Tibial artery (tissue), 4 donors: ENCODE measurements at places on chromosomes 3 and 15.

DNA sequence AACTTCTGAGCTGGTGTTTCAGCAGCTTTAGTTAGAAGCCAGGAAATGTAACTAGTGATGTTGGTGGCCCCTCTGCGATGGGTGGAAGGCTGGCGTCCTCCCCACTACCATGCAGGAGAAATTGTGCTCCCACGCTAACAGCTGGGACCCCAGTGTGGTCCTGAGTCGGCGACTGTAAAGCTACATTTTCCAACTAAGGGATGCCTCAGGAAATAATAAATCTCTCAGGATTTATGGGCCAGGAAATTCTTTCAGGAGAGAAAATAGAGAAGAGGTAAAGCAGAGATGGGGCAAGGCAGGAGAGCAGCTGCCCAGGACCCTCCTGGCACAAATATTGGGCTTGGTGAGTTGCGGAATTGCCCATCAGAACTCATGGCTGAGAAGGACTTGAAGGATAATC, 186.9 kb downstream of the OPA1 start:
- DNase-seq: no peak

DNA sequence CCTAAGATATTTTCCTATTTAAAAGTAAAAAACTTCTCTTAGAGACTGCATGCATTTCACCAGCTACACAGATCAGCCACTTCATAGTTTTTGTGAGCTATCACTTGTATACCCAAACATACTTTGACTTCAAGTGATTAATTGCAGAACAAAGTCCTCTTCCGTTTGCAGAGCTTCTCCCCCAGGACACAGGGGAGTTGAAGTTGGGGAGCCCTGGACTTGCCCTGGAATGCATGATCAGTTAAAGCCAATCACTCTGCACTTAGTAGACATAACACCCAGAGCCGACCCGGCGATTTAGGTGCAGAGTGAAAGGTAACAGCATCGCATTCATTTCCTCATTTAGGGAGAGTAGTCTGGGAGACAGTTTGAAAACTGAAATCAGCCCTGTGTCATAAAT, 70.1 kb downstream of the GREM1 start:
- DNase-seq: no peak

DNA sequence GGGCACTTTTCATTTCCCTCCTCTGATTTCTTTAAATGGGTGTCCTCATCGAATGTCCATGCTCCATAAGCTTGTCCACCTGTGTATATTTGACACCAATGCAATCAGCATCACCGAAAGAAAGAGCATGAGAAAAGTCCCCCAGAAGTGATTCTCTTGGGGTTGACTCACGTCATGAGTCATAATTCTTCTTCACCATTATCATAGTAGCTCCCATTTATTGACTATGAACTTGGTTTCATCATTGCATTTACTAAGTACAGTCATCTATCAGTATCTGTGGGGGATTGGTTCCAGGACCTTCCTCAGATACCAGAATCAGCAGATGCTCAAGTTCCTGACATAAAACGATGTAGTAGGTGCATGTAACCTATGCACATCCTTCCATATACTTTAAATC, 372.5 kb upstream of the CFAP20DC start:
- no peak for DNase-seq

GRCh38 chr3:42725454-42725853, 22.9 kb upstream of the HHATL start:
- DNase-seq: no peak

GRCh38 chr15:42201801-42202200, 6.3 kb downstream of the VPS39 start:
- DNase-seq: no peak

DNA sequence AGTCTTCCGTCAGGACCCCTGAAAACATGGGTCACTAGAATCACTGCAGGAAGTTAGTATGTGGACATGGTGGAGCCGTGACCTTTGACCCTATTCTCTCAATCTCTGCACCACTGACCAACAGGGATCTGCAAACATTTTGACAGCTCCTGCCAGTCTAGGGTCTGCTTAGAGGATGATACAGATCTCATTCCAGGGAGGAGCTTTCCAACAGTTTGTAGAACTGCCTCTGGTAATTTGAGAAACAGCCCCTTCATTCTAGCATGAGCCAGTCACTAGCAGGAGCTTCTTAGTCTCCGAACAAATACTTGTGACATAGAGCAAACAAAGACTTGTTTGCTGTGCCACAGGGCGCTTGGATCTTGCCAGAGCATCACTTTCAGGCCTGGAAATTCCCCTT, 270.3 kb upstream of the CFAP20DC start:
- DNase-seq: no peak

GRCh38 chr15:86744198-86744780, 664.6 kb downstream of the AGBL1 start:
- DNase-seq: no peak

- DNase-seq: no peak
Measured at GRCh38 chr3:127426444-127427153, 138.8 kb upstream of the PRR20G start.

- no peak for DNase-seq
Measured at GRCh38 chr3:71011565-71012287, 571.8 kb downstream of the FOXP1 start.

GRCh38 chr3:37467761-37468160, 293.4 kb upstream of the LRRFIP2 start:
- DNase-seq: no peak

- no peak for DNase-seq
Measured at GRCh38 chr3:179840985-179841384, 188.1 kb downstream of the USP13 start.

GRCh38 chr3:185332026-185332735, 30.8 kb upstream of the MAP3K13 start:
- no peak for DNase-seq

- no peak for DNase-seq
Measured at GRCh38 chr3:124217542-124217941, 225.6 kb upstream of the ROPN1 start.

GRCh38 chr15:40081691-40082194, 26.9 kb downstream of the BMF start:
- peak; percentile 76 for DNase-seq

DNA sequence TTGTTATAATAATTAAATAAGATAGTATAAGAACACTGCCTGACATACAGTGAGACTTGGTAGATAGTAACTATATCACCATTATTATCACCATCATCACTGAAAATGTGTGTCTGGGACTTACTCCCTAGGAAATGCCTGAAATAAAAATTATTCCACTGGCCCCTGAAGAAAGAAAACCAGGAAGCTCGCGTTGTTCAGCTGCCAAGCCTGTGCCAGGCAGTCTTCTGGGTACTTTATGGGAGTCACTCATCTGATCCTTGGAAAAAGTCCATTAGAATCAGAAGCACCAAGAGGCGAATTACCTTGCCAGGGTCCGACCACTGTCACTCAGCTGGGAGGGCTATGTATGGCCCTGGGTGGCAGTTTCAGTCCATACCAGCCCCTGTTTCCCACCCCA, 220.3 kb upstream of the TPM1 start:
- no peak for DNase-seq

- peak; percentile 82 for DNase-seq
Measured at GRCh38 chr3:194985031-194985578, 285.9 kb downstream of the XXYLT1 start.

DNA sequence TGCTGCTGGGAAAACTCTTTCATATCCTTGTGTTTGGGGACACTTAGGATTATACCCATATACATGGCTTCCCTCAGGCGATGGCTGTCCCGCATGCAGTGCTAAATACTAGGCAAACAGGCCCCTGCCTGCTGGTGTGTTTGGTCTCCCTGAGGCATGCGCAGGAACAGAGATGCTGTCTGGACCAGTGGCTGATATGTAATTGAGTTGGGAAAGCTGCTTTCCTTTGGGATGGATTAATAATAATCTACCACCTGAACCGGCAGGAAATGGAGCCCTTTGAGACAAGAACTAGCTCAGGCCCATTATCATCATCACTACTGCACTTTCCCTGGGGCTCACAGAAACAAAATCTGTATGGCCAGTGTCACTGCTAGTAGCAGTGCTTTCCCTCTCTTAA, 18.0 kb downstream of the ZDHHC3 start:
- no peak for DNase-seq

DNA sequence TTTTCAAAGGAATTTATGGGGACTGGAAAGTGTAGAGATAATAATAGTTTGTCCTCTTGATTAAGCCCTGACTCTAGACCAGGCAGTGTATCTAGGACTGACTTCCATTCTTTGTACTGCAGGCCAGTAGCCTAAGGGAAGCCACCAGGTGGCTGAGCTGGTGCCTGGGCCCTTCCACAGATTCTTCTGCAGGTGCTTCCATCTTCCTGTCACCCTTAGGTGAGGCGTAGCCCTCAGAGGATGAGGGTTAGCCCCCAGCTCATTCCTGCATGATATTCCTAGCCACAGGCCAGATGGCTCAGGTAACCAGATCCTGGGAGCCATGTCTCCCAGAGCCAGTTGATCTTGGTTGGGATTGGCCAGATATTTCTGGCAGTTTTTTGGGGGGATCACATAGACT, 169.0 kb upstream of the IL12A start:
- no peak for DNase-seq

- no peak for DNase-seq
Measured at GRCh38 chr15:68794863-68795262, 25.8 kb downstream of the ANP32A start.

GRCh38 chr15:92645051-92645631, 10.4 kb downstream of the FAM174B start:
- DNase-seq: no peak

- DNase-seq: no peak
Measured at GRCh38 chr3:61186030-61186429, 65.2 kb downstream of the FHIT start.

- no peak for DNase-seq
Measured at GRCh38 chr15:78225783-78226541, 8.4 kb downstream of the ACSBG1 start.

DNA sequence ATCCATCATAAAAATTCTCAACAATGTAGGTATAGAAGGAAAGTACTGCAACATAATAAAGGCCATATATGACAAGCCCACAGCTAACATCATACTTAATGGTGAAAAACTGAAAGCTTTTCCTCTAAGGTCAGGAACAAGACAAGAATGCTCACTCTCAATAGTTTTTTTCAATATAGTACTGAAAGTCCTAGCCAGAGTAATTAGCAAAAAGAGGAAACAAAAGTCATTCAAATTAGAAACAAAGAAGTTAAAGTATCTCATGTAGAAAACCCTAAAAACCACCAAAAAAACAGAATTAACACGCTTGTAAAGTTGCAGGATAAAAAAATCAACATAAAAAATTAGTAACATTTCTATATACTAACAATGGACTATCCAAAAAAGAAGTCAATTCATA, 61.8 kb downstream of the MYH15 start:
- no peak for DNase-seq

DNA sequence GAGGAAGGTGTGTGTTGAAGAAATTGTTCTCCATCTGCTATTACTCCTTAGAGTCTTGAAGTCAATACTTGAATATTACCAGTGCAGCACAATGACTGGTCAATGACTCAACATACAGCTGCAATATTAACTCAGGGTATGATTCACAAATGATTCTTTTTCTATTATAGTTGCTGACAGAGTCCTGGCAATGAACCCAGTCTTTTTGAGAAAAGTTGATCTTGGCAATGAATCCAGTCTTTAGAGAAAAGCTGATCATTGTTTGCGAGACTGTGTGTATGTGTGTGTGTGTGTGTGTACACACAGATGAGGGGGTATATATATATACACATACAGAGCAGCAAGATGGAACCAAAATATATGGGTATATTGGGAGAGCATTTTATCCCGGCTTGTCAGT, 315.1 kb downstream of the ZNF385D start:
- DNase-seq: no peak

DNA sequence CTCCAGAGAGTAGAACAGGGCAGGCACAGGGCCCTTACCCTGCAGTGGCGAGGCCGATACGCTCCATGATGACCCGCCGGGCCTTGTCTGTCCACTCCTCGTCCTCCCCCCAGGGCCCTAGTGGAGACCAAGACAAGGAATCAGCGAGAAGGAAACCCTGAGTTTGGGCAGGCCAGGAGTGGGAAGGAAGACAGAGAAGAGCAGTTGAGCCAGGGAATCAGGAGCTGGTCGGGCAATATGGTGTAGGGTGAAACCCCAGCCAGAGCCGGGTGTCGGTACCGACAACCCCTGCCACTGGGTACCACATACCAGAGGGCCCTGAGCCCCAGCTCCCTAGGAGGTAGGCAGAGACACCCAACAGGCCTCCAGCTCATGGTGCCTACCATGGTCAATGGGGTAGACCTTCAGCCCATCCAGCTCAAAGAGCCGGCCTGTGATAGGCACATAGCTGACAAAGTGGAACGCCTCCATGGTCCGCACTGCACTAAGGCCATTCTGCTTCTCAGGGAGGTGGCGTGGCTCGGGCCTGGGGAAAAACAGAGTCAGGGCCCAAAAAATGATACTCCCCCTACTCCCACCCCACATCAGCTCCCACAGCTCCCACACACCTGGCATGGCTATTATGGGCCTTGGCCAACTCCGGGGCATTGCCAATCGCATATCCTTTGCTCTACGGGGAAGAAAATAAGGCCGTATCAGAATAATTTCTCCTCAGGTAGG, 38.0 kb downstream of the SEMA3G start:
- no peak for DNase-seq

- peak; percentile 92 for DNase-seq
Measured at GRCh38 chr15:31216215-31216911, 110.3 kb upstream of the KLF13 start.

DNA sequence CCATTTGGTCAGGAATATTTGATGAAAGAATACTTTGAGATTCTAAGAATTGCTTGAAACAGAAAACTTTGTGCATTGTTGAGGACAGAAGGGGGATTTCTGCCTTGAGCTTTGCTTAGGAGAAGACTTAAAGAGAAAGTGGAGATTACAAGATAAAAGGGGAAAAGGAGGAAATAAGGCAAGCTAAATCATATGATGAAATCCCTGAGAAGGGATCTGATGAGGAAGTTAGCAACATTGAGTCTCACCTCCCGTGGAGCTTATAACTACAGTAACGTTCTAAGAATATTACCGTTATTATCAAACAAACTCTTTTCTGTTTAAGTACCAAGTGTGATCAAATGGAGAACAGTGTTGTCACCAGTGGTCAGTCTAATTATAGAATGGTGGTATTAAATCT, 414.7 kb upstream of the NAALADL2 start:
- no peak for DNase-seq

- DNase-seq: no peak
Measured at GRCh38 chr3:156561533-156561932, 6.6 kb upstream of the SSR3 start.
